Upper lobe of left lung (tissue), 6 donors: ENCODE measurements at places on chromosomes 16 and 17.

- no peaks in the 10 kb centered on the region for H3K36me3 ChIP-seq
- H3K27me3 ChIP-seq: no peaks in the 10 kb centered on the region
- H3K4me1 ChIP-seq: no peaks in the 10 kb centered on the region
Observed at GRCh38 chr17:47739150-47739549, 6.1 kb downstream of the TBX21 start.

DNA sequence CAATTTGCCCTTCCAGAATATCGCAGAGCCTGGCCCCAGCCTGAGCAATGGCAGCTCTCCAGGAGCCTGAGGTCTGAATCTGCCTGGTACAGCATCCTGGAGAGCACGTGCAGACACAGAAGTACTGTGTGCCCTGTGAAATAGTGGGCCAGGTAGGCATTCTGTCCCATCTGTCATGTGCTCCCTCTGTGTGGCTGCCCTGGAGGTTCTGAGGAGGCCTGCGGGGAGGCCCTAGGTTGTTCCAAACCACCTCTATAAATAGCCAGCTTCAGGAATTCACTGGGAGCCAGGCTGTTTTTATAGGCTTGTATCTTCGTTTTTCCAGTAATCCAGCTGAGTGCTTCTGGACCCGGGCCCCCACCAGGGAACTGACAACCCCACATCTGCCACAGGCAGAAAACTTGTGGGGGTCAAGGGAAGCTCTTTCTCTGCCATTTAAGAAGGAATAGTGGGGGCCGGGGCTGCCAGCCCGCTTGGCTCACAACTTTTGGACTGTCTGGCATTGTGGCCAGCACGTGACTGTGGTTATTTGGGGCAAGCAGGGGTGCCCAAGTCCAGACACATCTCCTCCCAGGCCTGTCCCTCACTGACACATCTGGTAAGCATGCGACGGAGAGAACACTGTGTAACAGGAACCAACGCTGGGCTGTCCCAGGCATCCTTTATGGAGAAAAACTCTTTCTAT, 356.3 kb upstream of the TNRC6C start:
- no peak for DNase-seq
- H3K4me3 ChIP-seq: no peak overlapping the region
- H3K27ac ChIP-seq: peak overlapping the region; percentile 78
- H3K36me3 ChIP-seq: no peaks in the 10 kb centered on the region
- no peaks in the 10 kb centered on the region for H3K27me3 ChIP-seq
- no peaks in the 10 kb centered on the region for H3K4me1 ChIP-seq

GRCh38 chr17:49528966-49529365, 33.9 kb downstream of the NGFR start:
- H3K36me3 ChIP-seq: no peaks in the 10 kb centered on the region
- no peaks in the 10 kb centered on the region for H3K27me3 ChIP-seq
- no peak overlapping the region for H3K4me3 ChIP-seq
- no peaks in the 10 kb centered on the region for H3K4me1 ChIP-seq
- H3K27ac ChIP-seq: no peak overlapping the region

DNA sequence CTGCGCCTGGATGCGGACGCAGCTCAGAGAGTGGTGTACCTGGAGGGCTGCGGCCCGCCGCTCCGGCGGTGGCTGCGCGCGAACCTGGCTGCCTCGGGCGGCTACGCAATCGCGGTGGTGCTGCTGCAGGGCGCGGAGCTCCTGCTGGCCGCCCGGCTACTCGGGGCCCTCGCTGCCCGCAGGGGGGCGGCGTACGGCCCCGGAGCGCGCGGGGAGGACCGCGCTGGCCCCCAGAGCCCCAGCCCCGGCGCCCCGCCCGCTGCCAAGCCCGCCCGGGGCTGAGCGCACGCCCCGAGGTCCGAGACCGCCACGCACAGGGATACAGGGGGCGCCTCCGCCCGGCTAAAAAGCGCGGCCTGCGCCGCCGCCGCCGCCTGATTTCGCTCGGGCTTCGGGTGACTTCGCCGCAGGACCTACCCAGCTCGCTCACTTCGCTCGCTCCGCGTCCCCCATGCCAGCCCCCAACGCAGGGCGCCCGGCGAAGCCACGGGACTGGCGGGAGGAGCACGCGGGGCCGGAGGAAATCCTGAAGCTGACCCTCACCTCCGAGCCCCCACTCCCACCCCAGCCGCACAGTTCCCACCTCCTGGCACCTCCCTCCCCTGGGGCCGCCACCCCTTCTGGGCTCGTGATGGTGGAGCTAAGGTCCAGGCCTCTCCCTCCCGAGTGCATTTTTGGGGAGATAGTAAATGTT, 8.2 kb downstream of the PDE6G start:
- H3K36me3 ChIP-seq: no peaks in the 10 kb centered on the region
- no peaks in the 10 kb centered on the region for H3K4me1 ChIP-seq
- H3K4me3 ChIP-seq: no peak overlapping the region
- no peak overlapping the region for H3K27ac ChIP-seq
- DNase-seq: peak; percentile 81

DNA sequence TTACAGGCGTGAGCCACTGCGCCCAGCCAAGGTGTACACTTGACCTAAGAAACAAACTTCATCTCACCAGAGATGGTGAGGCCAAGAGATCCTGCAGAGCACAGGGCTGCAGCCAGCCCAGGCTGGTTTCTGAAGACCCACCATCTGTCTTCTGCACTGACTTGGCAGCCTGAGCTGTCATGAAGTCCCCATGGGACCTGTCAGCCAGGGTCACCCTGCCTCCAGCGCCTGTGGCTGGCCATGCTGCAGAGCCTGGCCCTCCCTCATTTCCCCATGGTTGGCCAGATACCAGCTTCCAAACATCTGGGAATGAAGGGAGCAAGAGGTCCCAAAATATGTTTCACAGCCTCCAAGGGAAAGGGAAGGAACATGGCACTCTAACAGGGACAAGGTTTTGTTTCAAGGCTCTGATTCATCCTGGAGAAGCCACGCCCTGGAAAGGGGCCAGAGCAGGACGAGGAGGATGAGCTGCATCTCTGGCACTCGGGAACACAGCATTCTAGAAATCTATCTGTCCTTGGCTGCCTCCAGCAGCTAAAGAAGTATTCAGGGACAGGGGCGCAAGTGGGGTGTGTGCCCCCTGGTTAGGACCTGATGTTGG, 45.3 kb downstream of the DDX19A start:
- H3K4me3 ChIP-seq: no peak overlapping the region
- H3K27me3 ChIP-seq: no peaks in the 10 kb centered on the region
- peaks cover 24% of the 10 kb centered on the region for H3K36me3 ChIP-seq
- H3K27ac ChIP-seq: no peak overlapping the region

DNA sequence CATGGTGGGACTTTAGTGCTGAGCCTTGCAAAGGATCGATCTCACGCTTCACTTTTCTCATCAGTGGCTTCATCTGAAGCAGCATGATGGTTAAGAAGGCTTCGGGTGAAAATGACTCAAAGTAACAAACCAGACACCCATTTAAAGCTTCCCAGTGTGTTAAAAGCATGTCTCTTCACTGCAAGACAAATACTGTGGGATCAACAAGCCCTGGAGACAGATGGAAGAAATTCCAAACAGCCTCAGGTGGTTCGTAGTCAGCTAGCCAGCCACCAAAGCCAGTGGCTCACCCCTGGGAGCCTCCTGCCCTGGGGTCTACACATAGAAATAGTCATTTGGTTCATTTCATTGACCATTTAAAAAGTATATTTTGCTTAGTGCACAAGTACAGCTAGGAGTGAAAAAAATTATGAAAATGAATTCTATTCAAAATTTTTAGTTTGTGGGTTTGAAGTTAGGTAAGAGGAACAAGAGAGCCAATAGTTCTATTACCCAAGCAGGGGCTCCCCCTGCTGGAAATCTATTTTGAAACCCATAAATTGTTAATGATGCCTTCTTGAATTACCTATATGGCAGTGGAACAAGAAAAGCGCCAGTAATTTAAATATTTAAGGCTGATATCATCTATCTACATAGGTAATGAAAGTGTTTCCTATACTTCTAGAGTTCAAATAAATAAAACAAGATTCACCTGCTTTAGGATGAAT, 51.6 kb downstream of the PMP22 start:
- H3K4me1 ChIP-seq: no peaks in the 10 kb centered on the region
- H3K27me3 ChIP-seq: no peaks in the 10 kb centered on the region
- DNase-seq: no peak
- no peak overlapping the region for H3K27ac ChIP-seq

DNA sequence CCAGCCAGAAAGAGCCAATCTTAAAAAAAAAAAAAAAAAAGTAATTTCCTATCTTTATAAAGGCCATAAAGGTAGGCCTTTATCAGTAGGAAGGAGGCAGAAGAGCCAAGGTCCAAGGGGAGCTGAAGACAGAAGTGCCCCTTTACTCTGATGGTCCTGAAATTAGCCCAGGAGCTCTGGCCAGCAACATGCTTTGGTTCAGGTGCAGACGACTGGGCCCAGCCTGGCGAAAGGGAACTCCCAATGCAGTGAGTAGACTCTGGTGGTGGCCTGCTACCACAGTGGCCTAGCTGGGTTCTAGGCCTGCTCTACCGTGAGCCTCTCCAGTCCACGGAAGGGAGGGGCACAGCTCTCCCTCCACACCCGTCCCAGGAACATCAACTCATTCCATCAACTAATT, 23.1 kb upstream of the MEIOB start:
- no peaks in the 10 kb centered on the region for H3K36me3 ChIP-seq
- H3K4me1 ChIP-seq: no peaks in the 10 kb centered on the region
- DNase-seq: no peak
- no peak overlapping the region for H3K4me3 ChIP-seq

GRCh38 chr17:269616-270514, 82.7 kb downstream of the RPH3AL start:
- no peak overlapping the region for H3K27ac ChIP-seq
- DNase-seq: no peak
- peaks cover 11% of the 10 kb centered on the region for H3K4me1 ChIP-seq
- H3K36me3 ChIP-seq: no peaks in the 10 kb centered on the region
- no peak overlapping the region for H3K4me3 ChIP-seq
- H3K27me3 ChIP-seq: no peaks in the 10 kb centered on the region

DNA sequence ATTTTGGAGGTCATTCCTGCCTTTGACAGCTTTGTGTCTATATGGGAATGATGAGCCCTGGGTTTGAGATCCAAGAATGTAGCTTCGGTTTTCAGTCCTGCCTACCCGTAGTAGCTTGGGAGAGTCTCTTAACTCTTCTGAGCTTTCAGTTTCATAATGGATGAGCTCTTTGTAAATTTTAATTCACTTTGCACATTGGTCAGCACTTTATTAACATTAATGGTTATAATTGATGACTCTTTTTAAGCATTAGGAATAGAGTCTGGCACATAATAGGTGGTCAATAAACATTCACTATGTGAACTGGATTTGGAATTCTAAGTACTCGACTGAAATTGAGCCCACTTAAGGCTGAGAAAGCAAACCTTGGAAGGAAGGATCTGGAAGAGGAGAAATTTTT, 17.3 kb downstream of the GPR139 start:
- H3K4me3 ChIP-seq: no peak overlapping the region
- no peak for DNase-seq
- H3K27ac ChIP-seq: no peak overlapping the region

DNA sequence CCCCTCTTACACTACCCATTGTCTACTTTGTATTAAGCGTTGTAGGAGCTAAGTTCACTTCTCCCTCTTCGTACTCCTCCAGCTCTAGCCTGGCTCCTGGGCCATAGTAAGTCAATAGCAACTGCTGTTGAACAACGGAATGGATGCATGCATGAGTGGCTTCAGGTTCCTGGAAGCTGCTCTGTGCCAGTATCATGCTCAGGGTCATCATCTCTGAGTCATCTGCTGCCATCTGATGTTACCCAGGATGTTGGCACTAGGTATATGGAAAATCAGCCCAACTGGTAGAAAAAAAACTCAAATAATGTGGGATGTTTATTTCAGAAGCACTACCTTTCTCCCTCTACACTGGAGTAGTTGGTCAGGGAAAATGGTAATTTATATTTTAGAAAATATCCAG, 536.8 kb downstream of the NPIPA7 start:
- no peaks in the 10 kb centered on the region for H3K36me3 ChIP-seq
- no peaks in the 10 kb centered on the region for H3K4me1 ChIP-seq
- H3K4me3 ChIP-seq: no peak overlapping the region
- H3K27ac ChIP-seq: no peak overlapping the region
- no peaks in the 10 kb centered on the region for H3K27me3 ChIP-seq
- no peak for DNase-seq
